GM19239 (cell line): ENCODE measurements at places on chromosomes 2 and 18.

DNA sequence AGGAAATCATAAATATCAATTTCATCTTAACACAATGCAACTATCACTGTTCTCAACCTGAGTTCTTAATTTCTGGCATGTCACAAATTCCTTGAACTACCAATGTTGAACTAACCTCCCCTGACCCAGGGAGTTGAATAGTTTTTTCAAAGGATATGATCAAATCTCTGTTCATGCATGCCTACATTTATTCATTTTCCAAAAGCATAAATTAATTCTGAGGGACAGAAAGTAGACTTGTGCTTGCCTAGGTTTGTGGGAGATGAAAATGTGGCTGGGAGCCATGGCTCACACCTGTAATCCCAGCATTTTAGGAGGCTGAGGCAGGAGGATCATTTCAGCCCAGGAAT is 175.7 kb downstream of the TGIF1 start:
- no peak for DNase-seq

- peak; percentile 41 for DNase-seq
Measured at GRCh38 chr18:10482985-10483949, 28.8 kb downstream of the APCDD1 start.

- DNase-seq = no peak
Measured at GRCh38 chr2:152251211-152251610, 75.6 kb upstream of the STAM2 start.

- no peak for DNase-seq
Measured at GRCh38 chr18:50586710-50587109, 26.8 kb downstream of the MAPK4 start.

DNA sequence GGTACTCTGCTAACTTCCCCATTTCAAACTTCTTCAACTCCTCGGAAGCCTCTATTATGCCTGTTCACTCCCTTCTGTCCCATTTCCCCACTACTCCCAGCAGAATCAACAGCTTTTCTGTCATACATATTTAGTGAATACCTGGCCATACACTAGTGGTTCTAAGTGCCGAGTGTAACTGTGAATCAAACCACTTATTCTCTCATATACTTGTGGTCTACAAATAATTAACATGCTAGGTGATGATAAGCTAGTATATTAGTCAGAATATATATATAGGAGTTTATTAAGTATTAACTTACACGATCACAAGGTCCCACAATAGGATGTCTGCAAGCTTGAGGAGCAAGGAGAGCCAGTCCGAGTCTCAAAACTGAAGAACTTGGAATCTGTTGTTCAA is 150.7 kb downstream of the CCDC102B start:
- DNase-seq = no peak

GRCh38 chr2:72292433-72292832 is 144.8 kb upstream of the CYP26B1 start:
- DNase-seq = no peak

- DNase-seq = no peak
Measured at GRCh38 chr2:203691149-203691548, 15.3 kb upstream of the CD28 start.

DNA sequence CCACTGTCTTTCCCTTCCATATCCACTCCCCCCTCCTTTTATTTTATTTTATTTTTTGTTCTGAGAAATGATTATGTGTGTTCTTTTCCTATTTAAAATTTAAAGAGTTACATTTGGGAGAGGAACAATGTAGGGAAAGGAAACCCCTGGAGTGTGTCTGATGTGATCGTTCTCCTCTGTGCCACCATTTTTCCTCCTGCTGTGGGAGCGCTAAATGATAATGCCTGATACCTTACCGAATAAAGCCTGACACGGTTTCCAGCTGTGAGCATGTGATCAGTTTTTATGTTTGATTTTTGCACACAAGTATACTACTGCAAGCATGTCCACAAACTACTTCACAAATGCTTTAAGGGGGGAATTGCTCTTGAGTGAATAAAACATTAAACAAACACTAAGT is 317.8 kb upstream of the FANCL start:
- no peak for DNase-seq

DNA sequence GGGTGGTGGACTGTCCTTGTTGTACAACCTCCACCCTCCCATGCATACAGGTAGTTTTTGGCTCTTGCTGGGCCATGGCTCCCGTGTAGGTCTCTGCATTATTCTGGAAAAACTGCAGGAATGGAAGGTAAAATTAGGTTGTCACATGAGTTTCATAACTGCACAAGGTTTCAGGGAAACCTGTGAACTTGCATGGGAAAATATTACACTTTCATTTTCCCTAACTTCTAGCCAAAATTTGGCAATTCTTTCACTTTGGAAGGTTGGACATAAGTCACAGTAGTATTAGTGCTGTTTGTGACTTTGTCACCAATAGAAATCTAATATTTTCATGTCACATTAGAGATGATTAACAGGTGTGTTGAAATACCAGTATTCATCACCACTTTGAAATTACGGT is 118.1 kb upstream of the MGAT5 start:
- DNase-seq = no peak

GRCh38 chr2:48213646-48214045 is 307.3 kb upstream of the FBXO11 start:
- DNase-seq = no peak

GRCh38 chr2:178188466-178188865 is 5.8 kb upstream of the OSBPL6 start:
- DNase-seq = no peak

GRCh38 chr2:31337860-31338259 is 76.7 kb downstream of the XDH start:
- DNase-seq = no peak

GRCh38 chr2:70751881-70752280 is 16.1 kb downstream of the ADD2 start:
- no peak for DNase-seq

GRCh38 chr2:135149251-135149650 is 97.2 kb downstream of the RAB3GAP1 start:
- no peak for DNase-seq

GRCh38 chr18:61236356-61237057 is 96.7 kb upstream of the CDH20 start:
- DNase-seq = no peak

GRCh38 chr2:205580212-205580987 is 101.9 kb upstream of the NRP2 start:
- DNase-seq = no peak

DNA sequence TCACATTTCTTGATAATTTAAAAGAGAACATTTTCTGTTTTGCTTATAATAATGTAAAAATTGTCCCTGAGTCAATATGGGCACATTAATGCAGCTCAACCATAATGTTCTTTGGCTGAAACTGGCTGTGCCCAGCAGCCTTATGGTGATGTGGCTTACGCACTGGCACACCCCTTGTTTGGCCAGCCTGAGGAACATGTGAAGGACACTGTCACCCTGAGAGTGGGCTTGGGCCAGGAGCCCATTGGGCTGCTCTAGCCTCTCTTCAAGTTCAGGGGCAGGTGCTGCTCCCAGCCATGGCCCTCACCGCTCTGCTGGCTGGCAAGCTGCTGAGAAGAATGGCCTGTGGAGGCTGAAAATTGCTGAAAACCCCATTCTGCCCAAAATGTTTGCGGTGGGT is 37.5 kb downstream of the MRPL33 start:
- DNase-seq = no peak

DNA sequence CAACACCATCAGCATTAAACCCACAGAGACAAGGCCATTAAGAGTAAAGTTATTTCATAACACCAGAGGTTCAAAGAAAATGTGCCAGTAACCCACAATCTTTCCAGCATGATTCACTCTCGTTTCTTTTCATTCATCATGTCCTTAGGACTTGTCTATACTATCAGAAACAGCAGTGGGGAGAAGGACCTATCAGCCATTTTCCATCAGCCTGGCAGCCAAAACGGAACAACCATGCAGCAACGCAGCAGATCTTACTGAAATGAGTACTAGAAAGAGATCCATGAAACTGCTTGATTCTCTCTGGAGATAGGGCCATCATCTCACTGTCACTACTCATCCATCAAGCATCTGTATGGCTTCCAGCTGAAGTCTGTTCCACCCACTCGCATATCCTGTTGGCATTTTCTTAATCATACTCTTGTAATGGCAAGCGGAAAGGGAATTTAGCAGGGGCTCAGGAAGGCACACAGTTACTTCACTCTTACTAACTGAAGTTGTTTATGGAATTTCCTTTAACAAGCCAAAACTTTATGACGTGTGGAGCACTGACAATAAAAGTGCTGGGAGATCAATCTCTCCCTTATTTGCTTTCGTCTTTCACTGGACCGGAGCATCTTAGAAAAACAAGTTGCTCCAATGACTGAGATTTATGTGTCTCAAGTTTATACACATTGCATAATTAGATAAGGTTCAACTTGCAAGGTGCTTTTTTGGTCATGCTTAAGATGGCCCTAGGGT is 69.7 kb downstream of the EPHA4 start:
- DNase-seq = no peak

DNA sequence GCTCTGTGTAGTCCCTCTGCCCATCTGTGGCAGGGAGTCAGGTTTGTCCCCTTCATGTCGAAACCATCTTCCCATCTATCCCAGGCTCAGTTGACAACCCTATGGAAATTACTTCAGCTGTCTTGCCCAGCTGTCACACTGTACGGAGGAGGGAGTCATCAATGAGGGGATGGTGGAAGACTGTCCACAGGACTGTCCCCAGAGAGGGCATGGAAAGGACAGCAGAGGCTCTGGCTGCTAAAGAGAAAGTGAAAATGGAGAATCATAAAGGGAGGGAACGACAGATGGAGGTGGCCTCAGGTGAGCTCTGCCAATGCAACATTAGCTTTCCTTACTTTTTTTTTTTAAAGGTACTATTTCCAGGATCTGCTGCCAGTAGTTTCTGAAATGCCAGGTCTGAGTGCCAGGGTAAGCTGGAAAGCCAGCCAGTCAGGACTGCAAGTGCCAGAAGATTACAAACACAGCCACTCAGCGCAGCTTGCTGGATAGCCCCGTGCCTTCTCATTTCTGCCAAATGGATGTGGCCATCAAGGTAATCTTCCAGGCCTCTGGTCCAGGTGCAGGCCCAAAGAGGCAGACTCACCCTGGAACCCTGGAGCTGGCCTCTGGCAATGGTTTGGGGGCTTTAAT is 192.8 kb downstream of the AGPS start:
- DNase-seq = no peak

- no peak for DNase-seq
Measured at GRCh38 chr2:196927376-196928225, 1.1 kb upstream of the PGAP1 start.

GRCh38 chr2:171390941-171391516 is 42.8 kb downstream of the METTL8 start:
- no peak for DNase-seq

GRCh38 chr2:213416832-213417231 is 132.6 kb downstream of the SPAG16 start:
- DNase-seq = no peak

DNA sequence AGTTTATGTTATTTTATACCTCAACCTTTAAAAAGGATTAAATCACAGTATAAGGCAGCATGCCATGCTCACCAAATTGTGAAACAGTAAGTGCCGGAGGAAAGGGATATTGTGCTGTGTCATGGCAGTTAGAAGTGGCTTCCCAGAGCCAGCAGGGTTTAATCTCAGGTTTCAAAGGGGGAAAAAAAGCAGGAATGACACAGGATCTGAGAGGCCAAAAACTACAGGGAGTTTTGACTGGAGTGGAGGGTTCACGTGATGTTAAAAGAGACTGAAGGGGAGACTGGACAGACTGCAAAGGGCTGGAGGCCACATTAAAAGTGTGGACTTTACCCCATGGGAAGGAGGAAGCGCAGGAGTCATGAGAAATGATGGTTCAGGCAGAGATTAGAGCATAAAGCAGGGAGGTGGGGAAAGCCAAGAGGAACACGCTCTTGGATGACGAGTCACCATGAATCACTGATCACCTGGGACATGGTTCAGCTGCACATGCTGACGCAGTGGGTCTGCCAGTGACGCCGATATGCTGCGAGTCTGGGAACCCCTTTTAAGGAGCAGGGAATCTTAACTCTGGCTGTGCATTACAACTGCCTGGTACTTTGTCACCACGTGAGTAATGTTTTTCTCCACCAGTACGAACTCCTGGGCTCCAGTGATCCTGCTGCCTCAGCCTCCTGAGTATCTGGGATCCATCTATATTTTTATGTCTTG is 6.1 kb downstream of the CHMP1B start:
- DNase-seq = no peak

DNA sequence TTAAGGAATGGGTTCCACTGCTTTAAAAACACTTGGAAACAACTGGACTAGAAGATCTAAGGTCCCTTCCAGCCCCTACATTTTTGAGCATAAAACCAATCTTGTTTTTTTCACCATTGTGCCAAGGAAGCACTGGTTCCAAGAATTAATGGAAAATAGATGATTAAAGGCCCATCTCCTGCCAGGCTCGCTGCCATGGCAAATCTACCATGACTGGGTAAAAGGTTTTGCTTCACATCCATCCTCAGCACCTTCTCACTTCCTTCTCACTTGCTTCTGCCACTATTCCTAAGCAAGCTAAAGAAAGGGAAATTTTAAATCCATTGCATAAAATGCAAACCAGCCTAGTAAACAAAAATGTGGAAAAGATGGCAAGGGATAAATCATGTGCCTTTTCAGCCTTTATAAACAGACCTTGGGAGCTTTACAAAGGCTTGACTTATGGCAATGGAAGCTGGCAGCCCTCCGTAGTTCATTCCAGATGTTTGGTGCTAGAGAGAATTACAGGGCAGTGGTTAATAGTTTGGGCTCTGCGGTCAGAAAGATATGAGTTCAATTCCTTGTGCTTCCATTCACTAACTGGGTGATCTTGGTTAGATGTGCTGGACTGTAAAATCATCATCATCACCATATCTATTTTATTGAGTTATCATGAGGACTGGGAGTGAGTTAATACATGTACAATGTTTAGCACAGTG is 27.0 kb upstream of the ST3GAL5 start:
- no peak for DNase-seq

DNA sequence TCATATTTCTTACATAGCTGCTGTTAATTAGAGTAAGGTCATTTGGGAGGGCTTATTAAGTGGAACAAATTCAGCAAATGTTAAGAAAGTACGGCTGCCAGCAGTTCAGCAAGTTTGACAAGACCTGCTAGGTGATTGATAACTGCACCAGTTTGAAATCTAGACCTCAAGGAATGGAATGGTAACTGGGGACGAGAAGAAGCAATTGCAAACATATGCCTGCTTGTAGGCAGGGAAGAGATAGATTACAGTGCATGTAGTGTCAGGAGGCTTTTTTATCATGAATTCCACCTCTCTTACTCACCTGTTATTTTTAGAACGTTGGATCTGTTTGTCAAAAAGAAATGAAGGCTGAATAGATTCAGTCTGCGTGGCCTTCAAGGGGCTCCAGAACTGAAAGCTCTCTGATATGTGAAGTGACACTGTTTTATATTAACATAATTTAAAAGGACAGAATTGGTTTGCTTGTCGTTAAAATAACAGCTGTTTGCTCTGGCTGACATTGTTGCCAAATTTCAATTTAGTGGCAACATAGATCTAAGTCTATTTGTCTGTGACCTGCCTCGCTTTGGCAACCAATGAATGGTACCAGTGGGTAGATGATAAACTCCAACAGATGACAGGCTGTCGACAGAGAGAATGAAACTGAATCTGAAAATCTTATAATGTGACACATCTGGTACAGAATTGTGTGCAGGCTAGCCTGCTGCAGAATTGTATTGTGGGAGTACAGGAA is 199.3 kb downstream of the ZNF407 start:
- no peak for DNase-seq
